Anterior cingulate cortex (tissue), 58 donors: ENCODE measurements at places on chromosomes 4 and X.

DNA sequence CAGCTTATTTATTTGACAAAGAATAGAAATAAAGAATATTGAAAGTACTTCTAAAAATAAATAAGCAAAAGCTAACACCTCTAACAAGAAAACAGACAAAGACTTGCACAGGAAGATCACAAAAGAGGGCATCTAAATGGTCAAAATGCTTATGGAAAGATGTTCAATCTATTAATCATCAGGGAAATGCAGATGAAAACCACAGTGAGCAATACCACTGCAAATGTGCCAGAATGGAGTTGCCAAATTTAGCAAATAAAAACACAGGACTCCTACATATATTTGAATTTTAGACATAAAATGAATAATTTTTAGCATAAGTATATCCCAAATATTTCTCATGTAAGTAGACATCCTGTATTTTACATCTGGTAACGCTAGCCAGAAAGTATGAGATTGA is 56.1 kb upstream of the HPGD start:
- no peak for DNase-seq

- no peak for DNase-seq
These were observed 20.2 kb upstream of the TMEM184C start for GRCh38 chr4:147596981-147597380.

- peak; percentile 49 for DNase-seq
These were observed 1.2 kb downstream of the CORIN start for GRCh38 chr4:47836641-47837093.

GRCh38 chr4:79899481-79899880 is 173.5 kb downstream of the ANTXR2 start:
- no peak for DNase-seq

DNA sequence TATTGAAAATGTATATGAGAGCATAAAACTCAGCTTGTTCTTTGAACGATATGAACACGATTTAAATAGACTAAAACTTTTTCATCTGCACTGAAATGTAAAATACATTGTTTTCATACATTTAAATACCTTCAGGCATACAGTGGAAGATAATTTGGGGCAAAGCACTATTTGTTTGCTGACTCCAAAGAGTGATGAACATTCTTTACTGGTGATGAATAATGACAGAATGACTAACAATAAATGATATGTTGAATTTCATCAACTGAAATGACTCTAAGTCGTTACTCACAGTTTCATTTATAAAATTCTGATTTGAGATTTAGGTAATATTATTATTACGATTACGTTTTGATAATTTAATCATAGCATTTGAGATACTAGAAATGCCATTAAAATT is 1160.1 kb downstream of the NLGN4X start:
- no peak for DNase-seq

- no peak for DNase-seq
These were observed 5.1 kb downstream of the FBXL5 start for GRCh38 chr4:15649914-15650545.

DNA sequence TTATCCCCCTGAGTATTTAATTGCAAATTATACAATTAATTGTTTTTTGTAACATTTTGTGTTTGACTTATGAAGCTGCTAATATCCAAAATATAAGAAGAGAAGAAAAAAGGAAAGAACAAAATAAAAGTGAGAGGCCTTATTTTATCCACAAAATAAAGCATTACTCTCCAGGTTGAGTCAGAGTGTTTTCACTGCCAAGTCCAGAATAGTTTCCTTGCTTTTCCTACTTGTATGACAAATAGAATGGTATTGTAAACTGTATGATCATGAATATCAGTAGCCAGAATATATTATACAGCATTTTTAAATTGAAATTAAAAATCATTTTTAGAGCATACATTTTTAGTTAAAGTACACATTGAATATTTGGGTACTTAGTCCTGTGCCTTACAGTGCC is 237.8 kb downstream of the NDST4 start:
- DNase-seq, result no peak

DNA sequence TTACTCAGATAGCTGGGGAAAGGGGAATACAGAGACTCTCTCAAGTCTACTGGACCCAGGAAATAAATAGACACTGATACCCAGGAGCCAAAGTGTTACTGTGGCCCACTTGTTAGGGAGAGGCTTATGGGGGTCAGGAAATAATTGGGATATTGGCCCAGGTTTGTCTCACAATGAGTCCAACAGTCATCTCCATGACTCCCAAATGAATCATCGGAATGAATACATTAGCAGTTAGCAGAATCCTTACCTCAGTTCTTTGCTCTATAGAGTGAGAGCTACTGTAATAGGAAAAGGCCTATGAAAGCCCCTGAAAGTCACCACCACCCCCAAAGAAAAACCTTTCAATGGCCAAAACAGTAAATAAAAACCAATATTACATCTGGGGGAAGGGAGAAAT is 42.4 kb upstream of the ARHGEF6 start:
- no peak for DNase-seq

DNA sequence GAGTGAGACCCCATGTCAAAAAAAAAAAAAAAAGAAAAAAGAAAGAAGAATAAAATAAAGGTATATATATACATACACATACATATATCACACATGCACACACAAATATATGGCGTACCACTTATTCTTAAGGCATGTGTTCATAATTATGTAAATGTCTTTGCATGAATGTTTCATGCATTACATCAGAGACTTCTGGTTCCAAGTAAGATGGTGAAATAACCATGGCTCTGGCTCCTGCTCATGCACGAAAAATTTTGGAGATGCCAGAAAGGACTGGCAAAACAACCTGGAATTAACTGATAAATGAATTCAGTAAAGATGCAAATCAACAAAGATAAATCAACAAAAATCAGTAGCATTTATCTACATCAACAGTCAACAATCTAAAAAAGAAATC is 19.7 kb upstream of the FHIP1A start:
- DNase-seq, result no peak

- no peak for DNase-seq
These were observed 22.2 kb downstream of the ARHGAP10 start for GRCh38 chr4:147754037-147754445.

DNA sequence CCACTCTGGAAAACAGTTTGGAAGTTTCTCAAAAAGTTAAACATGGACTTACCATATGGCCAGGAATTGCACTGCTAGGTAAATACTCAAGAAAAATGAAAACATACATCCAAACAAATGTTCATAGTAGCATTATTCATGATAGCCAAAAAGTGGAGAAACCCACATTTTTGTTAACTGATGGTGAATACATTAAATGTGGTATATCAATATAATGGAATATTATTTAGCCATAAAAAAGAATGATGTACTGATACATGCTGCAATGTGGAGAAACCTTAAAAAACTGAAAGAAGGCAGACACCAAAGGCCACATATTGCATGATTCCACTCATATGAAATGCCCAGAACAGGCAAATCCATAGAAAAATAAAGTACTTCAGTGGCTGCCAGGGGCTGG is 79.1 kb downstream of the SHROOM3 start:
- no peak for DNase-seq

DNA sequence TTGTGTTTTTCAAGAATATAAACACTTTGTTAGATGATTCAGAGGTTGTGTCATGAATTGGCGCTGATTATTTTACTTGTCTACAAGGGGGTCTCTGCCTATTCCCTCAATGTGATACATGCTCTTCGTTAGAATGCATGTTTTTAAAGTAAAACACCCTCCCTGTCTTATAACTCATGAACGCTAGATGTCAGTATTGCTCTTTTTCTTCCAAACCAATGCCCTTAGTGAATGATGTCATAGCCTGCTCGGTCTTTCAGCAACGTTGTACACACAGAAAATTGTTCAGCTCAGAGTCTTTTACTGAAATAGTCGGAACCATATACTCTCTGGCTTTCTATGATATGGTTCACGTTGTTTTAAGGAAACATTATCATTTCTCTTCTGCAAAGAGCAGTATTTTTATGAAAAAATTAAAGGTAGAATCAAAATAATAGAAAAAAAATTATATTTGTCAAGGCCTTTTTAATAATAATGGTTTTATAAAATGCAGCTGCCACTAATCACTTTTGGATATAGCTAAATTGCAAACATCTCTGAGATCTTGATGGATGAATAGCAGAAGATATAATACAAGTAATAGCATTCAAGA is 292.9 kb downstream of the TLL1 start:
- no peak for DNase-seq

DNA sequence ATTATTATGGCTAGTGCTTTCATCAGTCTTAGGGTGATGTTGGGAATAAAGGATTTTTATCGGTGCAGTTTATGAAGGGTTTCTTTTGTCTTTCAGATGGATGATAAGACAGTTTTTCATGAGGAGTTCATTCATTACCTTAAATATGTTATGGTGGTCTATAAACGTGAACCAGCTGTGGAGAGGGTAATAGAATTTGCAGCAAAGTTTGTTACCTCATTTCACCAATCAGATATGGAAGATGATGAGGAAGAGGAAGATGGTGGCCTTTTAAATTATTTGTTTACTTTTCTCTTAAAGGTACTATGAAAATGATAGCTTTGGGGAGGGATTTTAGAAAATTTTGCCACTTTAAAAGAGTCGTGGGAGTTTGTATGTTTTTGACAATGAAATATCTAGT is 1.3 kb downstream of the NCAPG start:
- no peak for DNase-seq

DNA sequence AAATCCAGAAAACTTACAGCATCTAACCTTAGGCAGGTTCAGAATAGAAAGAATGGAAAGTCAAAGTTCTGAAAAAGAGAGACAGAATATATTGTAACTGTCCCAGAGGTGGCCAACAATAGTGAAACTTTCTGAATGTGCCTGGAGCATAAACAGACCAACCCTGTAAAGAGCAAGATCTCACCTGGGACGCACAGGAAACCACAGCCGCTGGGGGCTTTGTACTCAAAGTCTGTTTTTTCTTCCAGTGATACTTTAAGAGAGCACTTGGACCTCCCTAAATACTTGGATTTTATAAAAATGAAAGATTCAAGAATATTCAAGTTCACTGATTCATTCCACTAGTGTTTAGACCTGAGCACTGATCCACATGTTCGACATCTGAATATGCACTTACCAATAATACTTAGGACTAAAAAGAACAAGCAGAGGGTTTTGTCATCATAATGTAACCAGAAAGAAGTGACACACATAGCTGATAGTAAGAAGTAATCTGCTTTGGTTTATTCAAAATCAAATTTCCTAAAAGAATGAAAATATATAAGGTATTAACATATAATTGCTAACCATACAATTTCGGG is 35.3 kb downstream of the ARAP2 start:
- DNase-seq, result no peak

DNA sequence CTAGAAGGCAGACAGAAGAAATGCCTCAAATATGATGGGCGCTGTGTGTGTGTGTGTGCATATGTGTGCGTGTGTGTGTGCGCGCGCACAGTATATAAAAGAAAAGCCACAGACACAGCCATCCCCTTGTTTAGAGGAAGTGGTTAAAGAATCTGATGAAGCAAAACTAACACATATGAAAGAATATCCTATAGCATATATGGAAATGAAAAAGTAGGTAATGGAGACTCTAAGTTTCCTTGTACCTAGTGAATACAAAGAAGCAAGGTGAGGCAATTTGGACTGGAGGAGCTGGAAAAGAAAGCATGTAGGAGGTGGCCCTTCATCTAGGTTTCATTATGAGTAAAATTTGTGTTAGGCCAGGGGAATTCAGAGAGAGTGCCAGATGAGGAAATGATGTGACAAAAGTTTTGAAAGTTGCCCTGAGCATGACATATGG is 58.6 kb upstream of the MCF2 start:
- DNase-seq, result no peak

DNA sequence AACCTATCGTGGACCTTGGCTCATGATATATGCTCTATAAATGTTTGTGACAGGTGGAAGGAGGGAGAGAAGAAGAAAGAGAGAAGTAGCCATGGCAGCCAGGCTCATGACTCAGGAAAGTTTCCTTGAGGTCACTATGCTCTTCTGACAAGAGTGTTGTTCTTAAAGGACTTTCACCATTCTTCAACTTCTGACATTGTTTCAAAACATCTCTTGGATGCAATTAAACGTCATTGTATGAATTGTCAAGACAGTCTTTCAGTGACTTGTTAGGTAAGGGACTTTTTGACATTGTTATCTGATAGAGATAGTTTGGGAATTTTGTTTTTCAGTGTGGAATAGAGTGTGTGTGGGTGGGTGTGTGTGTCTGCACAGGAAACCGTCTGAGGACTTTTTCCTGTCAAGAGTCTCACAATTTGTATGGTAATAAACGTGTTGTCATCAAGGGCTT is 617.0 kb downstream of the MID1IP1 start:
- DNase-seq, result no peak

GRCh38 chr4:81290813-81291212 is 75.8 kb upstream of the PRKG2 start:
- DNase-seq, result no peak

- DNase-seq, result no peak
These were observed 157.4 kb upstream of the AMOT start for GRCh38 chrX:112997991-112998390.

- DNase-seq, result no peak
These were observed 351.9 kb upstream of the FTHL17 start for GRCh38 chrX:31423609-31424189.

DNA sequence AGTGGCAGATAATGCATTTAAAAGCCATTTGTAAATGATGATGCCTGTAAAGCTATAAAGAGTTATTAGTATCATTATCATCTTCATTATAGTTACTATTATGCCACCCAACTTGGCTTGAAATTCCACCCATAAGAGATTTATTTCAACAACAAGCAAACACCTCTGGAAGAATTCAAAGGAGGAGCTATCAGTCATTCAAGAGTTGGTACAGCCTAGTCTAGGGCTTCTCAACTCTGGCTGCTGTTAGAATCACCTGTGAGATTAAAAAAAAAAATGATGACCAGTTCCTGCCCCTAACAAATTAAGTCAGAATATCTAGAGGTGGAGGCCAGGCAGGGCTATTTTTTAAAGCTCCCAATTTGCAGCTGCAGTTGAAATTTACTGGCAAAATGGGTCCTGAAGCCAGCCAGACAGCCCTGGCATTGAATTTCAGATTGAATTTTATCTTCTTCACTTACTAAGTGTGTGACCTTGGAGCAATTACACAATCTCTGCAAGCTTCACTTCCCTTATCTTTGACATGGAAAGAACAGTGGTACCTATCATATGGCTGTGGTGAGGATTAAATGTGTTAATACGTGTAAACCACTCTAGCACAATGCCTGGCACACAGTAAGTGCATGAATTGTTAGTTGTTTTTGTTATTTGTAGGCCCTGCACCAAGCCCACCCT is 52.9 kb upstream of the EDA start:
- DNase-seq, result no peak

- no peak for DNase-seq
These were observed 4.0 kb upstream of the HERC5 start for GRCh38 chr4:88452912-88453311.

- no peak for DNase-seq
These were observed 233.2 kb downstream of the EPHA5 start for GRCh38 chr4:65437102-65437501.

DNA sequence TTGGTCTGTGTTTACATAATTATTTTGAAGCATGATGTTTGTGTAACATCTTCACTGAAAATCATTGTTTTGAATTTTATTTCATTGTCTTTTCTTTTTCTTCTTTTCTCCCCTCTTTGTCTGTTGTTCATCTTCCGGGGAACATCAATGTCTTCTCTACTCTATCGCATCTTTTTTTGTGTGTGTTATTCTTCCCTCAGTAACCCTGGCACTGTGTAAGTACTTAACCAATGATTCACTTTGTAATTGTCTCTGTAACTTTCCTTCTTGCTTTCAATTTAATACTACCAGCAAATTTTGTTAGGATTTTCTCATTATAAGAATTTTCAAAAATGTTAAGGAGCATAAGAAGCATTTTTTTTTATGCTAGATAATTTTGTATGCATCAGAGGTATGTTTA is 130.8 kb downstream of the PDLIM5 start:
- DNase-seq, result no peak

GRCh38 chr4:15366721-15367120 is 61.1 kb upstream of the C1QTNF7 start:
- no peak for DNase-seq
